ENCODE measurements at places on chromosomes 4 and X. TPM values are rescaled to one million over a fixed set of nuclear protein-coding genes. Genes with fewer than 3 reads are reported as not detected.
A peak's percentile ranks its signal among the peaks of the same experiment; 100 is the strongest.

GRCh38 chrX:2703991-2704369, 12.9 kb downstream of the CD99 start:
- no peak overlapping the region for H3K27ac ChIP-seq
- no peak overlapping the region for H3K4me3 ChIP-seq
- DNase-seq: no peak
- H3K4me1 ChIP-seq: peaks cover 50% of the 10 kb centered on the region
- H3K27me3 ChIP-seq: no peaks in the 10 kb centered on the region
- H3K36me3 ChIP-seq: peaks cover 4% of the 10 kb centered on the region

- H3K27ac ChIP-seq: peak overlapping the region; percentile 6
- no peaks in the 10 kb centered on the region for H3K27me3 ChIP-seq
- DNase-seq: no peak
- H3K4me3 ChIP-seq: peak overlapping the region; percentile 25
- peaks cover 84% of the 10 kb centered on the region for H3K4me1 ChIP-seq
Measured at GRCh38 chr4:107993969-107994368, 4.3 kb downstream of the HADH start.

DNA sequence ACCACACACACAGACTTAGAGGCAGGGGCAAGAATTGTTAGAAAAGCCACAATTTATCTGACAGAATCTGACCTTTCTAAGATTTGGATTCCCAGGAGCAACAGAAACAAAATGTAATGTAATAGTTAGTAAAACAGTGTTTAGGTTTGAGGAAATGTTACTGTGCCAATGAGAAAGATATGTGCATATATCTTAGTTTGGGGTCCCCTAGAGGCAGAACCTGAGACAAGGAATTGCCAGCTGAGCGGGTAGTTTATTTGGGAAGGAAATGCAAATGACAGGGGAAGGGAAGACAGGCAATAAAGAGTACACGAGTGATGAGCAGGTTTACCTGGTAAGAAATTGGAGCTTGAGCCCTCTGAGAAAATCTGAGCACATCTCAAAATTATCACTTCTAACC, 31.3 kb upstream of the DDX53 start:
- H3K27me3 ChIP-seq: no peaks in the 10 kb centered on the region
- H3K36me3 ChIP-seq: no peaks in the 10 kb centered on the region
- no peak for DNase-seq
- no peaks in the 10 kb centered on the region for H3K4me1 ChIP-seq
- no peak overlapping the region for H3K27ac ChIP-seq

- no peak for DNase-seq
- no peaks in the 10 kb centered on the region for H3K27me3 ChIP-seq
- no peak overlapping the region for H3K27ac ChIP-seq
- H3K36me3 ChIP-seq: no peaks in the 10 kb centered on the region
- no peak overlapping the region for H3K4me3 ChIP-seq
Measured at GRCh38 chr4:186728631-186729271, 5.1 kb upstream of the FAT1 start.

GRCh38 chrX:71637253-71637618, 18.9 kb upstream of the CXCR3 start:
- H3K36me3 ChIP-seq: no peaks in the 10 kb centered on the region
- no peak overlapping the region for H3K4me3 ChIP-seq
- no peaks in the 10 kb centered on the region for H3K27me3 ChIP-seq
- no peaks in the 10 kb centered on the region for H3K4me1 ChIP-seq

DNA sequence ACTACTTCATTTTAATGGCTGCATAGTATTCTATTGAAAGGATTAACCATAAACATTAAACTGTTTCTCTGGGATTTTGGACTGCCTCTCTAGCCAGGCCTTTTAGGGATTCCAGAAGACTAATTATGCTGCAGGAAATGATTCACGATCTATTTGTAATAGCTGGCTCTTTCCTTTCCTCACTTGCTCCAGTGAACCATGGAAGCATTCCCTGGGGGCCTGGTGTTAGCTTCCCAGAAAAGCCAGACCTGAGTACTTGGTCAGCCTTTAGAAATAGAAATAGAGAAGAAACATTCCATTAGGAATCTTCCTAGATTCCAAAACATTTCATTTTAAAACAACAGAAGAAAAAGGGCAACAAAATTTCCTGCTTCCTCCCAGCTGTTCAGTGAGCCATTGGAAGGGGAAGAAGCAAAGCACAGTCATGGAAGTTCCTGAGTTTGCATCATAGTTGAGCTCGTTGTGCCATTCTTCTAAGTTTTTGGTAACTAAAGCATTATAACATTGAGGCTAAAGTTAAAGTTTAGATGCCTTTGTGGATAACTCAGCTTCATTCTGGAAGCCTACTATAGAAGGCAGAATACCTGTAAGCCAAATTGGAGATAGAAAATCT, 83.5 kb downstream of the NPNT start:
- H3K27ac ChIP-seq: peak overlapping the region; percentile 62
- peaks cover 12% of the 10 kb centered on the region for H3K4me1 ChIP-seq
- H3K27me3 ChIP-seq: no peaks in the 10 kb centered on the region
- H3K4me3 ChIP-seq: no peak overlapping the region
- no peaks in the 10 kb centered on the region for H3K36me3 ChIP-seq
- DNase-seq: peak; percentile 50

GRCh38 chr4:185915817-185916216, 103.8 kb upstream of the SORBS2 start:
- no peak overlapping the region for H3K4me3 ChIP-seq
- DNase-seq: no peak
- H3K4me1 ChIP-seq: no peaks in the 10 kb centered on the region
- H3K27me3 ChIP-seq: no peaks in the 10 kb centered on the region
- no peak overlapping the region for H3K27ac ChIP-seq

DNA sequence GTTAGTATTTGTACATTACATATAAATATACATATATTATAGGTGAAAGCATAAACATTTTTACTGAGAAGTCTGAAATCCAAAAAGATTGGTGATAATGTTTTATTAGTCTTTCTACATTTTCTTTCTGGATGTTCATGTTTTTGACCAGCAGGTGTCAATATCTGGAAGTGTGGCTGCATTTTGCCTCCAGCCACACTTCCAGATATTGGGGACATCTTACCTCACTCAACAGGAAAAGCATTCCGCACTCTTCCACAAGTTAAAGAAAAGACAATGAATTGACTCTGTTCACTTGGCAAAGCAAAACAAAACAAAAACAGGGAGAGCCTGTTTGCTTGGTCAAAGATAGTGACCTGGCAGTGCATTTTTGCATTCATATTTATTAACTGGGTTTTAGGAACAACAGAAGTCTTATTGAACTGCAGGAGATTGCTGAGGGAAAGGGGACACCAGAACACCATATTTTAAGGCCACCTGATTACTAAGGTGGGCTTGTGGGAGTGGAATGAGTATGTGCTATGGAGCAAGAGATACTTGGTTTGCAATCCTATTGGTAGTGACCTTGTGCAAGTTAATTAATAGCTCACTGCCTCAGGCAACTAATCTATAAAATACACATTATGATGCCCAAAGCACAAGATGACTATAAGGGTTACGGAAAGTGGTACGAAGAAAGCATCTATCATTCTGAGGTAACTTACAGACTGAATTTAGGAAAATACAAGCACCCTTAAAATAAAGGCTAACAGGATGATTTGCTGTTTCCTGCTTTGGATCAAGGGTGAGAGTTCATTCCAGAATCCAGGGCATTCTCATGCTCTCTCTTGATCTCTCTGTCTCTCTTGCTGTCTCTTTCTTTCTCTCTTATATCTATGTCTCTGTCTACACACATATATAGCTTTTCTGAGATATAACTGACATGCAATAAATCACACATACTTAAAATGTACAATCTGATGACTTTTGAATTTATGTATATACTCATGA, 389.9 kb upstream of the EMCN start:
- H3K4me3 ChIP-seq: no peak overlapping the region
- no peaks in the 10 kb centered on the region for H3K36me3 ChIP-seq
- H3K4me1 ChIP-seq: no peaks in the 10 kb centered on the region
- no peaks in the 10 kb centered on the region for H3K27me3 ChIP-seq
- DNase-seq: no peak
- no peak overlapping the region for H3K27ac ChIP-seq

DNA sequence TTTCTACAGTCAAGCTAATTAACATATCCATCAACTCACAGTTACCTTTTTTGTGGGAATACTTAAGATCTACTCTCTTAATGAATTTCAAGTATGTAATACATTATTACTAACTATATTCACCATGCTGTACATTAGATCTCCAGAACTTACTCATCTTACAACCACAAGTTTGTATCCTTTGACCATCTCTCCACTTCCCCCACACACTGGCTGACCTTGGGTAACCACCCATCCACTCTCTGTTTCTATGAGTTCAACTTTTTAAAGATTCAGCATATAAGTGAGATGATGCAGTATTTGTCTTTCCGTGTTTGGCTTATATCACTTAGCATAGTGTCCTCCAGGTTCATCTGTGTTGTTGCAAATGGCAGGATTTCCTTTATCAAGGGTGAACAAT, 30.5 kb upstream of the MAGED1 start:
- H3K4me3 ChIP-seq: no peak overlapping the region
- H3K4me1 ChIP-seq: no peaks in the 10 kb centered on the region
- no peak overlapping the region for H3K27ac ChIP-seq
- H3K36me3 ChIP-seq: no peaks in the 10 kb centered on the region
- no peak for DNase-seq

- H3K4me3 ChIP-seq: no peak overlapping the region
- H3K36me3 ChIP-seq: no peaks in the 10 kb centered on the region
- no peak for DNase-seq
- H3K27me3 ChIP-seq: no peaks in the 10 kb centered on the region
- no peaks in the 10 kb centered on the region for H3K4me1 ChIP-seq
- H3K27ac ChIP-seq: no peak overlapping the region
Measured at GRCh38 chrX:131393426-131393825, 104.3 kb upstream of the IGSF1 start.

- peak overlapping the region; percentile 66 for H3K27ac ChIP-seq
- no peak for DNase-seq
- peak overlapping the region; percentile 88 for H3K4me3 ChIP-seq
Measured at GRCh38 chrX:20265726-20266681, 705 bp downstream of the RPS6KA3 start.

DNA sequence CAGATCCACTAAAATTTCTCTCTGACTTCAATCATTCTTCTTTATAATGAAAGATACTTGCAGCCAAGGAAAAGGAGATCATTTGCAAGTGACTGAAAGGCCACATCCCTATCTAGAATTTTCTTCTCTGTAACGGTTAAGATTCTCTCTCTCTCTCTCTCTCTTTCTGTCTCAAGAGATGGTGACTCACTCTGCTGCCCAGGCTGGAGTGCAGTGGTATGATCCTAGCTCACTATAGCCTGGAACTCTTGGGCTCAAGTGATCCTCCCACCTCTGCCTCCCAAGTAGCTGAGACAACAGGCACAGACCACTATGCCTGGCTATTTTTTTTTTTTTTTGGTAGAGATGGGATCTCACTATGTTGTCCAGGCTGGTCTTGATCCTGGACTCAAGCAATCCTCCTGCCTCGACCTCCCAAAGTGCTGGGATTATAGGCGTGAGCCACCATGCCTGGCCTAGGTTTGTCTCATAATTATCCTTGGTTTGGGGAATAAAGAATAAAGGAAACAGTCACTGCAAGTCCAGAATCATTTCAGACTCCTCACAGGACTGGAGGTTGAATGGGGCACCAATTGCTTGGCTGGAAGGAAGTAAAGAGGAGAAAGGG, 33.3 kb upstream of the GALNT7 start:
- no peak for DNase-seq
- H3K27ac ChIP-seq: no peak overlapping the region
- H3K27me3 ChIP-seq: no peaks in the 10 kb centered on the region
- H3K36me3 ChIP-seq: no peaks in the 10 kb centered on the region

DNA sequence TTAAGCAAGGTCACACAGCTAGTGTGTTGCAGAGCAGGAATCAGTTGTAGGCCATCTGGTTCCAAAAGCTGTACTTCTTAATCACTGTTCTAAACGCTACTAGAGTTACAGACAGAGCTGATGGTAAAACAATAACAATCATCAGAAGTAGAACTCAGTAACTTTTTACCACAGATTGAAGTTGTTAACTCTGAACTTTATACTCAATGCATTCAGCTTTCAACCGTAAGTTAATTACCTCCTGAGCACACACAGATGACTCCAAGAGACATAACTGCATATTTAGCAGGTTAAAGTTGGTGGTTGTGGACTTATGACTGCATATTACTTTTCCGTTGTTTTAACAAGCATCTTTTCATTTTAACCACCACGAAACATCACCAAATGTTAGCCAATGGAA, 127.3 kb downstream of the PRSS12 start:
- no peak for DNase-seq
- H3K4me3 ChIP-seq: no peak overlapping the region
- H3K36me3 ChIP-seq: no peaks in the 10 kb centered on the region
- no peak overlapping the region for H3K27ac ChIP-seq

GRCh38 chr4:6011686-6012085, 6.5 kb downstream of the C4orf50 start:
- no peak for DNase-seq
- H3K36me3 ChIP-seq: no peaks in the 10 kb centered on the region
- H3K27me3 ChIP-seq: no peaks in the 10 kb centered on the region
- H3K27ac ChIP-seq: no peak overlapping the region
- no peak overlapping the region for H3K4me3 ChIP-seq

- no peaks in the 10 kb centered on the region for H3K4me1 ChIP-seq
- no peaks in the 10 kb centered on the region for H3K36me3 ChIP-seq
- H3K27me3 ChIP-seq: no peaks in the 10 kb centered on the region
Measured at GRCh38 chrX:98289726-98290125, 1406.0 kb downstream of the RPA4 start.

Gene XK
- 1.6 TPM for total RNA-seq

Gene SRPX2
- total RNA-seq: 60.7 TPM

Gene TLR1
- 16.1 TPM for total RNA-seq

Gene SULT1E1
- 0.54 TPM for total RNA-seq

Gene TEX11
- total RNA-seq: not detected

Gene SSX4
- total RNA-seq: not detected

Gene SHROOM3
- 139 TPM for total RNA-seq

Gene PLAC8
- not detected for total RNA-seq

Gene C4orf51
- total RNA-seq: not detected

Gene GLRA2
- not detected for total RNA-seq

Gene RXFP1
- total RNA-seq: 0.35 TPM
